ENCODE measurements at places on chromosomes 1 and 21.

GRCh38 chr1:90502194-90502593 is 214.9 kb downstream of the BARHL2 start:
- H3K27ac ChIP-seq, result no peak overlapping the region
- H3K36me3 ChIP-seq, result no peaks in the 10 kb centered on the region
- H3K4me3 ChIP-seq, result no peak overlapping the region
- no peaks in the 10 kb centered on the region for H3K27me3 ChIP-seq
- no peaks in the 10 kb centered on the region for H3K4me1 ChIP-seq

- DNase-seq, result no peak
- H3K36me3 ChIP-seq, result no peaks in the 10 kb centered on the region
- H3K27ac ChIP-seq, result no peak overlapping the region
- H3K4me3 ChIP-seq, result no peak overlapping the region
- no peaks in the 10 kb centered on the region for H3K4me1 ChIP-seq
These were observed 383.9 kb downstream of the KIF26B start for GRCh38 chr1:245538671-245539070.

GRCh38 chr1:59827055-59827643 is 12.4 kb downstream of the HOOK1 start:
- no peak overlapping the region for H3K27ac ChIP-seq
- H3K4me1 ChIP-seq, result no peaks in the 10 kb centered on the region
- no peak for DNase-seq
- H3K36me3 ChIP-seq, result no peaks in the 10 kb centered on the region
- no peaks in the 10 kb centered on the region for H3K27me3 ChIP-seq

DNA sequence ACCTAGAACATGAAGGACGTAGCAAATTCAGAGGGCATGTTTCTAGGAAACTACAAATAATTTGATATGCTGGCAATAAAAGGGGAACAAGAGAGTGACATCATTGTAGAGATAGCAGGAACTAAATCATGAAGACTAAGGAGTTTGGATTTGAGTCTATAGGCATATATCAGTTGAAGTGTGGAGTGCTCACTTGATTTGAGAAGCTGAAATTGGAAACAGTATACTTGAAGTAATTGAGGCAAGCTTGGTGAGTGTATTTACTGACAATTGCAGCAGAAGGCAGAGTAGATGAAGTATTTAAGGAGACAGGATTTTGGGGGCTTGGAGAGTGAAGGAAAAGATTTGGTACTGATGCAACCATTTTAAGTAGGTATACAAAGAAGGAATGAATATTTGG is 6.4 kb upstream of the TMCO2 start:
- no peaks in the 10 kb centered on the region for H3K4me1 ChIP-seq
- H3K4me3 ChIP-seq, result no peak overlapping the region
- DNase-seq, result no peak

DNA sequence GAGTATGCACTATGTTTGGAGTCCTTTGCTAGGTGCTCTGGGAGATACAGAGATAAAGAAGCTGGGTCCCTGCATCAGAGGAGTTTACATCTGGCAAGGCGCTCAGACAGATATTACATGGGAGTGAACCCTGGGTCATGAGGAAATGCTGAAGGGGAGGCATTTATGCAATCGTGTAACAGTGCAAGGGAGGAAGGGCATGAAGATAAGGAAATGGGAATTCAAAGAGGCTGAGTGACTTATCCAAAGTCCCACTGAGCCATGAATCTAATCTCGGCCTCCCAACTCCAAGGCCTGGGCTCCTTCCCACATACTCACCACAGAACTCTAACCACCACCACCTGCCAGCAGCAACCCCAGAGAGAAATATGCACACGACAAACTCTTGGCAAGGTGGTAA is 51.6 kb downstream of the FAM163A start:
- no peaks in the 10 kb centered on the region for H3K27me3 ChIP-seq
- DNase-seq, result no peak
- no peaks in the 10 kb centered on the region for H3K36me3 ChIP-seq
- H3K4me3 ChIP-seq, result no peak overlapping the region
- no peak overlapping the region for H3K27ac ChIP-seq
- H3K4me1 ChIP-seq, result no peaks in the 10 kb centered on the region

DNA sequence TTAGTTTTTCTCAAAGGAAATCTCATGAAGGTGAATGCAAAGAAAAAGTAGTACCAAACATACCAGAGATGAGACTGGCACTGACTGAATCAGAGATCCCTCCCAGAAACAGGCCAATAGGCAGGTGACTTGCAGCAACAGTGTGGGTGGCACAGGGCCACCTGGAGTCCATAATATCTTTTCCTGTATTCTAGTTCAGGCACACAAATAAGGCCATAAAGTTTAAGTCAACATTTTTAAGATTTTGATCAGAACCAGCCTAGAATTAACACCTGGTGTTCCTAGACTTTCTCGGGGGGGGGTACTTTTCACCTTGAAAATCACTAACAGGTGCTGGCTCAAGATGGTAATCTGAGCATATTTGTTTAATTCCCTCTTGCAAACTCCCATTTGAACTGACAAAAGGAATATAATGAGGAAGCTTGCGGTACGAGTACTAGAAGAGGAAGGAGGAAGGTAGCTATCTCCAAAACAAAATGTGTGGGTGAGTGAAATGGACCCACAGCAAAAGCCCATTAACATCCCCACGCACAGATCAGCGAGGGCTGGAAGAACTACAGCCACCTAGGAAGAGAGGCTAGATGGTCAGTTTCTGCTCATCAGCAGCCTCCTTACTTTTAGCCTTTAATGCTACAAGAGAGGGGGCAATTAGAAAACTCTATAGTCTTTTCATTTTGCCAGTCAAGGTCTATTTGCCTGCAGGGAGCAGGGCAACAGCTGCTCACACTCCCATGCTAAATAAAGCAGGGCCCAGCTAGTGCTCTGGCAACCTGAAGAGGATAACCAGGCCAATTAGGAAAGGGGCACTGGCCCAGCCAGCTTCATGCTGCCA is 18.9 kb downstream of the SDE2 start:
- DNase-seq, result no peak
- no peak overlapping the region for H3K27ac ChIP-seq
- peaks cover 20% of the 10 kb centered on the region for H3K36me3 ChIP-seq
- no peaks in the 10 kb centered on the region for H3K4me1 ChIP-seq

- no peaks in the 10 kb centered on the region for H3K27me3 ChIP-seq
- no peaks in the 10 kb centered on the region for H3K4me1 ChIP-seq
- H3K4me3 ChIP-seq, result no peak overlapping the region
- no peak overlapping the region for H3K27ac ChIP-seq
- no peaks in the 10 kb centered on the region for H3K36me3 ChIP-seq
These were observed 82.4 kb downstream of the ZMYM4 start for GRCh38 chr1:35350872-35351271.

DNA sequence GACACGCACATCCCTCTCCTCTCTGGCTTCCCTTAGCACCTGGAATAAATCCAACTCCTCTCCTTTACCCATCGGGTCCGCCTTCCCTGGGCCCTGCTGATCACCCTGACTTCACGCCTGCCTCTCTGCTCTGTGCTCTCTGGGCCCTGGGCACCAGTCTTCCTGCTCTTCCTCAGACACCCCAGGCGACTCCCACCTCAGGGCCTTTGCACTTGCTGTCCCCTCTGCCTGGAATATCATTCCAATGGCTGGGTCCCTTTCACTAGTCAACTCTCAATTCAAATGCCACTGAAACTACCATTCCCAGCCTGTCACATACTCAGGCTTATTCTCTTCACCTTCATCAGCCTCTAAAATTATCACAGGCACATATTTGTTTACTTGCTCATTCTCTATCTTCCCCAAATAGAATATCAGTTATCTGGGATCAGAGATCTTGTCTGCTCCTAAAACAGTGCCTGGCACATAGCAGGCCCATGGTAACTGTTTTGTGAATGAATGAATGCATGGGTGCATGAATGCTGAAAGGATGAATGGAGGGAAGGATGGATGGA is 27.2 kb upstream of the SELENON start:
- H3K27me3 ChIP-seq, result no peaks in the 10 kb centered on the region
- H3K4me3 ChIP-seq, result no peak overlapping the region
- H3K36me3 ChIP-seq, result no peaks in the 10 kb centered on the region
- peak overlapping the region; percentile 23 for H3K27ac ChIP-seq

All from Panc1 (cell line).